G401 (cell line): ENCODE measurements at places on chromosomes 13 and 19.

DNA sequence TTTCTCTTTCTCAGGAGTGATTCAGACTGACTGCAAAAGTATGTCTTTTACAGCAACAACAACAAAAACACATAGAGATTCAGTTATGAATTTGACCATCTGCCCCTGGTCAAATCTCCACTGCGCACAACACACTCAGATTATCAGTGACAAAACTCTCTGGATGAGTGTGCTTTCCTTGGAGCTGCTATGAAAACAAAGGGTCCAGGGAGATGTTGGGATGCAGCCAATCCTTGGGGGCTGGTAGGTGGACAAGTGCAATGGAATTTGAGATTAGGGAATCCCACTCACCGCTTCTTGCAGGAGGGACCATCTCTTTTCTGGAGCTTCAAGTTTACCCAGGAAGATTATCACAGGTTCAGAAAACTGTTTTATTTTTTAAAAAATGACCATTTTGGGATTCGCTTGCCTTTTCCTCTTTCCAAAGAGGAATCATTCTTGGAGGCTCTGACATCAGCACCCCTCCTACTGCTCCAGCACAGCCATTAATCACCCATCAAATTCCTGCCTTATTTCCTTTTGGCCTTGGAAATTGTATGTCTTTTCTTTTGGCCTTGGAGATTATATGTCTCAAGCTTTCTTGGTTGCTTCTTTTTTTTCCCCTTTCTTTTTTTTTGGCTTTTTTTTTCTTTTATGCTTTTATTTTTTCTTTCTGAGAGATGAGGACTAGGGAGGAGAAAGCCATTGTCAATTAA lies 311.8 kb downstream of the TSHZ3 start:
- DNase-seq, result no peak

DNA sequence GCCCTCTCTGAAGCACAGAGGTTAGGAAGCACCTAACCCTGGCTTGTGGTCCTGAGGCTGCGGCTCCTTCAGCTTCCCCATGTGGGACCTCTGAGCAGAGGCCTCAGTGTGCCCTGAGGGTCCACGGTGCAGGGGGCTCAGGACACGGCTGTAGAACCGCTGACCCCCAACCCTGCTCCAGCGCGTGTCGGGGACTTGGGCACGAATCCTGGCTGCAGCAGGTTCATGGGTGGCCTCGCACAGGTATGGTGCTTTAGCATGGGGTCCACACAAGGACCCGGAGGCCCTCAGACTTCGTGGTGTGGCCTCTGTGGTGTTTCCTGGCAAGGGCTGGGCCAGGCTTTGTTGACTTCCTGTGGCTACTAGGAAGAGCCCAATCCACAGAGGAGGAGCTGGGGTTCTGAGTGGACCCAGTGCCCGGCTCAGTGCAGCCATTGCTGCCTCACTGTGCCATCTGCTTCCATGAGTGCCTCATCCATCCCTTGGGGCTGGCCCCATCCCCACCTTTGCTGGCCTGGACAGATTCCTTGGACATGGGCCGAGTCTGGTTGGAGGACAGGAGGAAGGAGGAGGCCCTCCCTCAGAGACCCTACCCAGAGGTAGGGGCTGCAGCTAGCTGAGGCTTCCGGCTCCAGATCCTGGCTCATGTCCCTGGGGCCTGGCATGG lies 24.5 kb downstream of the ZBTB7A start:
- no peak for DNase-seq

- no peak for DNase-seq
These were observed 64.7 kb downstream of the ZNF823 start for GRCh38 chr19:11674067-11674492.

- DNase-seq, result peak; percentile 8
These were observed 4.8 kb downstream of the ABCC4 start for GRCh38 chr13:95296326-95296925.

- no peak for DNase-seq
These were observed 6.9 kb downstream of the DCLK1 start for GRCh38 chr13:36124236-36124822.

- DNase-seq, result peak; percentile 87
These were observed 6.7 kb downstream of the KHSRP start for GRCh38 chr19:6417713-6418561.

- DNase-seq, result no peak
These were observed 44.7 kb upstream of the USP29 start for GRCh38 chr19:57075125-57075524.
